Stimulated activated CD8-positive, alpha-beta memory T cell treated with anti-CD3 and anti-CD28 coated beads, Interleukin-4, amount 100 ng/mL, for 4 hours (primary cell): ENCODE measurements at places on chromosomes 7 and 10.

GRCh38 chr10:24773939-24774589 is 50.4 kb upstream of the ARHGAP21 start:
- DNase-seq, result no peak

GRCh38 chr7:45031829-45032228 is 31.8 kb downstream of the CCM2 start:
- no peak for DNase-seq

DNA sequence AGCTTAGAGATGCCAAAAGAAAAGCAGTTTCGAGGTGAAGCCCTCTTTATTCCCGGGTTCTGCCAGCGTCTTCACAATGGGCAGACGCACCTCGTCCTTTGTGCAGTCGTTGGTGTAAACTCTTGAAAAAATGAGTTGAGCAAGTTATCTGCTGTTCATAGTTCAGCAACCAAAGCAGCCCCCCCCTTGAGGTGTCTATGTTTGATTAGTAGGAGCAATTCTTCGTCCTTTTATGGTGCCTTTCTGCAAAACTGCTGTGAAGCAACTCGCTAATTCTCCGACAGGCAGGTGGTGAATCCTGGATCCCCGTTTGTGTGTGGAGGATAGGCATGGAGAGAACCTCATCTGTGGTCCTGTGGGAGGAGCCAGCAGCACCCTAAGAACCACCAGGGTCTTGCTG is 234.5 kb downstream of the GLRX3 start:
- DNase-seq, result no peak

GRCh38 chr7:124423863-124424262 is 341.7 kb downstream of the GPR37 start:
- DNase-seq, result no peak

DNA sequence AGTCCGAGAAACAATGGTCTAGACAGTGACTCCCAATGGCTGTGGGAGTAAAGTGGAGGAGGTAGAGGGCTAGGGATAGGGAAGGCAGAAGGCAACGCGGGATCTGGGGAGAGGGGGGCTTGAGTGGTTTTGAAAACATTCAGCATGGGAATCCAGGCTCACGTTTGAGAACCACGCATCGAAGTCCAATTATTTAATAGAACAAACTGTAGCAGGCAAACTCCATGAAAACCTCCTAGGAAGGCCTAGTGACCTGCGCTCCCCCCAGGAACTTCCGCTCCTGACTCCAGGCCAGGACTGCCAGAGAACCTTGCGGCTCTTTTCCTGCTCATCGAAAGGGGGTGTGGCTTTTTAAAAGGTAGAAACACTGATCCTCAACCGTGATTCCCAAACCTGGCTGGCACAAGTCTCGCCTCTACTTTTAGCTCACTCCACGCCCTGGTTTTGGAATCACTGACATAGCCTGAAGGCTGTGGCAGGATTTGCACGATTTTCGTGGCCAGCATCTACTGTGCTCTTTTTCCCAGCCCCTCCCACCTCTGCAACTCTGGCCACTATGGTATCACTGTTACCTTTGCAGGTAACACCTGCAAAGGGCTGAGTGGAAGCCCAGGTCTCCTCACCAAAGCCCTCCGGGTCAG is 43.4 kb downstream of the MYOF start:
- no peak for DNase-seq

DNA sequence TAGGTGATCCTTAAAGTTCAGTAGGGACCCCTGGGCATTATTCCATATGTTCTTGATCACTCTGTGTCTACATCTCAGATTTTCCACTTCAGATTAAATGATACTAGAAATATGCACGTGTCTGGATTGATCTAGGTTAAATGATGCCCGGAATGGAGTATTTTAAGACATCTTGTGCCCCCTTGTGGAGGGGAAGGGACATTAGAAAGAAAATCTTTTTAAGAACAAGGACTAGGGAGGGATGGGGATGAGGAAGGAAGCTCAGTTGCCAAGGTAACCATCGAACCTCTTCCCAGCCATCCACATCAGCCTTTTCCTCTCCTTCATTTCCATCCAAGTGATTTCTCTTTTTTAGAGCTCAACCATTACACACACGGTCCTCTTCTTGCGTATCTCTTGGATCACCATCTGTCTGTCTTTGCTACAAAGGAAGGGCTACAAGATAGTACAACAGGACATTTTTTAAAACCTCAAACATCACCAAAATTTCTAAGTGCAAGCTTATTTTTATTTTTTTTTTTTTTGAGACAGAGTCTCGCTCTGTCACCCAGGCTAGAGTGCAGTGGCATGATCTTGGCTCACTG is 40.5 kb downstream of the PRSS2 start:
- no peak for DNase-seq

- DNase-seq, result no peak
These were observed 190.1 kb upstream of the STK17A start for GRCh38 chr7:43392638-43393330.

DNA sequence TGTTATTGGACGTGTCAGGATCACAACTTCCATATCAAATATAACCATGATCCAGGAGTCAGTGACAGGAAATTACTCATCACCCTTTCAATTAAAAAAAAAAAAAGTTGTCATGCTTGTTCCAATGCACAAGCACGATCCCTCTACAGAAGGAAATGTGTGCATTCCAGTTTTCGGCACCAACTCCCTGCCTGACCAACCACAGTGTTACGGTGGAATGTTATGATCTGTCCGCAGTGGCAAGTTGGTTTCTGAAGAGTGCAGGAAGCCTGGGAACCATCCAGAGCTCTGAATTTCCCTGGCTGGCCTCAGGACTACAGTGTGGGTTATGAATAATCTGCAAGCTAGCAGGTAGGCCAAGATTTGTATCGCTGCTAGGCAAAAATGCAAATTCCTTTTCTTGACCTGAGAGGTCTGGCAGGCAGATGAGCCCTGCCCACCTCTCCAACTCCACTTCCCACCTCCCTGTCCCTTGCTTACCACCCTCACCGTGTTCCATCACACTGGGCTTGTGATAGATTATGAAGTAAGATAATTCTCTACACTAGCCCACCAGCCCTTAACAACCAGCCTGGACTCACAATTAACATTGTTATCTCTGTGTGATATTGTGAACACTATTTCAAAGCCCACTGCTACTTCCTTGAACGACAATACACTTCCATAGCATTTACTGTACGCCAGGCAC is 20.4 kb downstream of the FRMPD2 start:
- no peak for DNase-seq

DNA sequence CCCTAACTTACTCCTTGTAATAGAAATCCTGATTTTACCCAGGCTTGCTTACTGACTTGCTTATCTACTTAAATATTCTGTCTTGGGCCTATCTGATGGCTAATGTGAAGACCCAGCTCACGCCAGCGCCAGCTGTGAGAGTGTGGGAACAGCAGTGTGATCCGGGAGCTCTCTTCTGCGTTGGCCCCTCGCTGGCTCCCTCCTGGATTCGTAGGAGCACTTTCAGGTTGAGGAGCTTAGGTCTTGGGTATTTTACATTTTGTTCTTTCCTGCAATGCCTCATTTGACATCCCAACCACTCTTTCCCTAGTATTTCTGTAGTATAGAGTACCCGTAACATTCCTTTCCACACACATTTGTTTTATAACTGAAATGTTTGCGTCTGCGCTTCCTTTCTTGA is 51.7 kb downstream of the CREM start:
- DNase-seq, result no peak

- DNase-seq, result no peak
These were observed 26.7 kb upstream of the CRHR2 start for GRCh38 chr7:30708983-30709382.

DNA sequence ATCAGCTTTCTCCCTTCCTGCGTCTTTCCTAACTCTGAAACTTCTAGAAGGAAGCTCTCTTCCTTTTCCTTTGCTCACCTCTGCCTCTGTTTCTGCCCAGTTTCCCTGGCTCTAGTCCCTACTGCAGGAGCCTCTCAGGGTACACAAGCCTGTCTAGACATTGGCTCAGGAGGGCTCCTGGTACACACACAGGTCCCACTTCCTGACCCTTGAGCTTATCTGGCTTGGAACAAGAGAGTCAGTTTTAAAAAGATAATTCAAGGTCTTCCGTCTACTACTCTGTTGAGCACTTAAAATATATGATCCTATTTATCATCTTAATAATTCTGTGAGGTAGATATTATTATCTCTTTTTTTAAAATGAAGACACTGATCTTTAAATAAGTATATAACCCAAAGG is 140.7 kb downstream of the RTKN2 start:
- DNase-seq, result no peak

GRCh38 chr10:89224739-89225443 is 17.8 kb upstream of the CH25H start:
- no peak for DNase-seq

DNA sequence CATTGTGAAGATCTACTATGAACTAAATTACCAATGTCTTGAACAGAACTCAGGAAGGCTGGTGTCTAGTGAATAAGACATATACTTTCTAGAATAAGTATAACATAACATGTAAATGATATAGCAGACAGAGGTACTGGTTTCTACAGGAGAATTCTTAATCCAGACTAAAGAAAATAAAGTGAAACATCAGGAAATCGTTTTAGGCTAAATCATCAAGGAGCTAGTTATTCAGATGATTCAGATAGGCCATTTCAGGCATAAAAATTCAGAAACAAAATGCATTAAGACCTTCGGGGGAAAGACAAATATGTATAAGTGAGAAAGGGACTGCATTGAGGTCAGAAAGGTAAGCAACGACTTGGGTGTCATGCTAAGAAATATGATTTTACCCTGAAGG is 170.6 kb downstream of the LRRN3 start:
- DNase-seq, result no peak

DNA sequence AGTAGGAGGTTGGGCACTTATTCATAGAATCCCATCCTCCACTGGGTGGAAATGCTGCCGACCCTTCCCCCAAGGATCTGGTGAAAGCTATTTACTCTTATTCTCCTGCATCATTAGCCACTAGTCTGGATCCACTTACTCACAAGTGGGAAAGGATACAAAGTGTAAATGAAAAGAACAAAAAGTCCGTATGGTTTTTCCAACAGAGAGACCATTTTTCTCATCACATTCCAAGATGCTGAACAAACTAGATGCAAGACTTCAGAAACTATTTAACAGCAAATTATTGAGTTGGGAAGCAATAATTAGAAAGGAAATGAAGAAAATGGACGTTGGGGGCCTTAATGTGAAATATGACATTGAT is 242.4 kb upstream of the GLI3 start:
- DNase-seq, result no peak

DNA sequence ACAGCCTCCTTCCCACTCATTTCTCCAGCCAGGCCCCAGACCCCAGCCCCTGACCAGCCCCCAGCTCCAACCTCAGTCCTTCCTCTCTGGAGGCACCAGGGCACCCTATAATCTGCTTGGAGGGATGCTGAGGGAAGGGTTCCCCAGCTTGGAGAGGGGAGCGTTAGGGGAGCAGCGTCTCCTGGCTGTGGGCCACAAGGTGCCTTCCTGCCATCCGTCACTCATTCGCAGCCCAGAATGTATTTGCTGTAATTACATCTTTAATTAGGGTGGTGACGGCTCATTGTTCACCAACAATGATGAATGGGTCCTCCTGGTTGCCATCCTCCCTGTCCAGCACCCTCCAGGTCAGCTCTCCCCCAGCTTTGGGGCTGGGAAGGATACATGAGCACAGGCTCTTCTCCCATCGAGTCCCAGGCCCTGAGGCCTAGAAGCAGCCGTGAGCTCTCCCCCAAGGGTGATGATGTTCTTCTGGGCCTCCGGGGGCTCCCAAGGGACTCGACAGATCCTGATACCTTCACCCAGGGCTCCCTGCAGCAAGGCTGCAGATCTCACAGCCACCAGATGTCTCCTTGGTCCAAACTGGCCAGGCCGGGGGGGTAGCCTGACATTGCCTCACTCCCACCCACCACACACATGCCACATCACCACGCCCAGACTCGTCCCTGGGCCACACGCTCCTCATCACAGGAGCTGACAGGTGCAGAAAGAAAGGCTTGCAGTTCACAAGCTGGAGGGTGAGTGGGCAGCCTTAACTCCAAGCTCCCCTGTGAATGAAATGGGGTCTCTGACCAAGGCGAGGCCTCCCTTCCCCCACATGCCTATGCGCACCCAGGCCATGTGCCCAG is 26.8 kb downstream of the POLL start:
- no peak for DNase-seq

DNA sequence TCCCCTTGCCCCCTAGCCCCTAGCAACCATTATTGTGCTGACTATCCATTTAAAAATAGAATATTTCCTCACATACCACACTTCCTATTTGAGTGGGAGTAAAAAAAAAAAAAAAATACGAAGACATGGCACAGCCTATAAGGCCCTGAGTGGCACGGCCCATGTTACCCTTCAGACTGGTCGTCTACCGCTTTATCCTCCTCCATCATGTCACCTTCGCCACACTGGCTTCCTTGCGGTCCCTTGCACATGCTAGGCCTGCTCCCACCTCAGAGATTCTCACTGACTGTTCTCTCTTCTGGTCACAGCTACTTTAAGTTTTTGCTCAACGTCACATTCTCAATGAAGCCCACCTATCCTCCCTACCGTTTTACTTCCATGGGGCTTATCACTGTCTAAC is 130.3 kb downstream of the ATE1 start:
- no peak for DNase-seq

- DNase-seq, result no peak
These were observed 88.0 kb upstream of the INSIG1 start for GRCh38 chr7:155209478-155210319.

DNA sequence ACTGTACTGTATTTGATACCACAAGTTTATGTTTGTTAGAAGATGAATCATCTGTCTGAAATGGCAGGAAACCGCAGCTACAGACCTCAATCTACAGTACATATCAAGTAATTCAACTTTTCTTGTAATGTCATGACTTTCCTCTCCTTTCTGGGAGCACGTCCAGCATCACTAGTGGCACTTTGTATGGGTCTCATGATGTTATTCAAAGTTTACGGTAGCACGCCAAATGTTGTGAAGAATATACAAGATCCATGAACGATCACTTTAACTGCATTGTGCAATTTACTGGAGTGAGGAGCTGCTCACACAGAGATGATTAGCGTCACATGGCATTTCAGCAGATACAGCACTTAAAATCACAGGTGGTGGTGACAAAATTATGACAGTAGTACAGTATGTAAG is 257.8 kb upstream of the GNAI1 start:
- no peak for DNase-seq

DNA sequence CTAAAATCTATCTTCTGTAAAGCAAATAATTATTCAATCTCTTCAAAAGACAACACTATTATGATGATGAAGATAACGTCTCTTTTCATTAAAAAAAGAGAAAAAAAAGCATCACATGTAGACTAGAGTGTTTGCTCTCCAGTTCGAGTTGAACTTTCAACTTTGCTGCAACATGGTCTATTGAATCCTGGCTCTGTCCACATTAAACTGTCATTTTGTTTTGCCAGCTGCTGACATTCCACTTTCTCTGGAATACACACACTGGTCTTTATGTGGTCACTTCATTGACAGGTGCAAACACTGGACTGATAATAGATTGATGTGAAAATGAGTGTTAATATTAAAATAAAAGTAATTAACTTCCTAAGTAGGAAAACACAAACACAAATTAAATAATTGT is 61.7 kb downstream of the PTF1A start:
- no peak for DNase-seq

- no peak for DNase-seq
These were observed 3.9 kb downstream of the LRWD1 start for GRCh38 chr7:102468478-102469350.
